NCI-H510A (cell line): ENCODE measurements at places on chromosomes 12 and 14.
A peak's percentile ranks its signal among the peaks of the same experiment; 100 is the strongest.

GRCh38 chr14:24430143-24430681 lies 458 bp downstream of the KHNYN start:
- peak; percentile 73 for DNase-seq

- DNase-seq: no peak
Observed at GRCh38 chr12:98799822-98800221, 154.7 kb downstream of the APAF1 start.

GRCh38 chr12:111748151-111748672 lies 18.5 kb upstream of the ALDH2 start:
- DNase-seq: no peak

- no peak for DNase-seq
Observed at GRCh38 chr14:65045006-65045405, 57.3 kb downstream of the MAX start.

GRCh38 chr12:45310627-45310968 lies 94.7 kb downstream of the ANO6 start:
- no peak for DNase-seq

DNA sequence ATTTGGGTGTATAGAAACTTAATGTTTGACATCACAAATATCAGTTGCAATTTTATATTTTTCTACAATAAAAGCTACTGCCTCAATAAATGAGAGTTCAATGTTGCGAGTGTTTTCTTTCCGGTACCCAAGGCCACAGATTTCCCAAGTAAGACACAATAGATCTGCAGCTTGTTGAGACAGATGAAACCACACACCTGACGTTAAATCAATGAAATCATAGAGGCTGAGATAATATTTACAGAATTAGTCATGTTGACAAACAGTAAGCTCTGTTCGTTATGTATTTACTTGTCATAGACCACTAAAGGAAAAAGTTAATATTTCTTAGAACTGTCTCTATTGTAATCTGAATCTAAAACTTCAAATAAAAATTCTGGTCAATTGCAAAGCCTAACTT lies 49.2 kb upstream of the PTHLH start:
- no peak for DNase-seq

GRCh38 chr14:27881063-27881462 lies 885.5 kb upstream of the FOXG1 start:
- DNase-seq: no peak

DNA sequence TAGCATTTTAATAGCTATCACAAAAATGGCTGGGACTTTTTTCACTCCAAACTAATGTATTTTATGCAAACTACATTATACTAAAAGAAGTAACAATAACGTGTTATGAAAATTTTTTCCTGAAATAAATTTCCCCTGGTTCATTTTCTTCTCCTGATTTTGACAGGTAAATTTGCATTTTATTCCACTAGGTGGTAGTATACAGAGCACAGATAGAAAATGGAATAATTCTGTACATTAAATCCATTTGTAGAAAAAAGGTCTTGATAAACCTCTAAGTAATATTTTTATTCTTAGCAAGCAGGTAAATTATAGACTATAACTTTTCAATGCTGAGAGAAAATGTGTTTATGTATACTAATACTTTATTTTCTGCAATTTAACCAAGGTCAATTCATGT lies 96.5 kb downstream of the BCAT1 start:
- no peak for DNase-seq

DNA sequence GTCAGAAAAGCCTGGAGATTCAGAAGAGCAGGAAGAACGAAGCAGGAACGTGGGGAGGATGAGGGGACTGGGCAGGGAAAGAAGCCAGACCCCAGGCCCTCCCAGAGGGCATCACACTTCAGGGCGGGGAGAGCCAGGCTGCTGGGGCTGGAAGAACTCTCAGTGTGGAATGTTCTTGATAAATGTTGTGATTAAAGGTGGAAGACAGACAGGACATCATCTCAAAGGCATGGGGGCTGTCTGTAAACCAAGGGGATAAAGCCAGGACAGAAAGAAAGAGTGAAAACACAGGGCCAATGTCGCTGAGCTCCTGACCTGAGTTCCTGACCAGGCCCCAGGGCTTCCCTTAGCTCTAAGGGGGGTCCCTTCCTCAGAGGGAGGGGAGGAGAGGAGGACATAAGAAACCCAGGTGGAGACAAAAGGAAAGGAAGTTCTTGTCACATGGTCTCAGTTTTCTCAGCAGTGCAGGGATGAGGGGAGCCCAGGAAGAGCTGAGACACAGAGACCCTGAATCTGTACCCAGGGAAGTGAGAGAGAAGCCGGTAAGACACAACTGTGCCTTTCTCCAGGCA lies 56.3 kb downstream of the SETD3 start:
- DNase-seq: no peak

- no peak for DNase-seq
Observed at GRCh38 chr12:106776897-106777296, 2.4 kb downstream of the RIC8B start.

DNA sequence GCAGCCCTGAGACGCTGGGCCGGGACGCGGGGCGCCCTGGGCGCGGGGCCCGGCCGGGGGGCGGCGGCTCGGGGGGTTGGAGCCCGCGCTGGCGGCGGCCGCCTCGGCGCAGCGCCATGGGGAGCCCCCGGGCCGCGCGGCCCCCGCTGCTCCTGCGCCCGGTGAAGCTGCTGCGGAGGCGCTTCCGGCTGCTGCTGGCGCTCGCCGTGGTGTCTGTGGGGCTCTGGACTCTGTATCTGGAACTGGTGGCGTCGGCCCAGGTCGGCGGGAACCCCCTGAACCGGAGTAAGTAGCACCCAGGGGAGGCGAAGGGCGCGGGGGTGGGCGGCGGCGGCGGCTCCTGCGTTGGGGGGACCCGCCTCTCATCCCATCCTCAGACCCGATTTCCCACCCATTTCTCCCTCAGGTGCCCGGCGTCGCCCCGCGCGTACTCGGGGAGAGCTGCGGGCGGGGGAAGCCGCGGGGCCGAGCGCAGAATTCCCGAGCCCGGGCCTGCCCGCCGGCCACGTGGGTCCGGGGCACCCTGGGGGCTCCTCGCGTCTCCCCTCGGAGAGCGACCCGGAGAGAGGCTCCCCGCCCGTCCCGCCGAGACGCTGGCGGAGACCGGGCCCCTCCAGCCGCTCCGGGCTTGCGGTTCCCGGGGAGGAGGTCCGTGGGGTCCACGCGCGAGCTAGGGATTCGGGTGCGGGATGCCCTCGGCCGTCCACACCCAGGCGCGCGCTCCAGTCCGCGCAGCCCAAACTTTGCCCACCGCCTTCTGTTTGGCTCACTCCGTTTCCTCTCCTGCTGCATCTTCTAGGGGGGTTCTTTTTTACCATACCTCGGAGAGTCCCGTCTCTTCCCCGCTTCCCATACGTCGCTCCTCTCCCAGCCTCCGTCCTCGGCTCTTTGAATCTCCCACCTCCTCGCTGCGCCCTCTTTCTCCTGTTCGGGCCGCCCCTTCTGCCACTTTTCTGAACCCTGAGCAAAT lies 807 bp downstream of the B4GALNT3 start:
- DNase-seq: no peak

DNA sequence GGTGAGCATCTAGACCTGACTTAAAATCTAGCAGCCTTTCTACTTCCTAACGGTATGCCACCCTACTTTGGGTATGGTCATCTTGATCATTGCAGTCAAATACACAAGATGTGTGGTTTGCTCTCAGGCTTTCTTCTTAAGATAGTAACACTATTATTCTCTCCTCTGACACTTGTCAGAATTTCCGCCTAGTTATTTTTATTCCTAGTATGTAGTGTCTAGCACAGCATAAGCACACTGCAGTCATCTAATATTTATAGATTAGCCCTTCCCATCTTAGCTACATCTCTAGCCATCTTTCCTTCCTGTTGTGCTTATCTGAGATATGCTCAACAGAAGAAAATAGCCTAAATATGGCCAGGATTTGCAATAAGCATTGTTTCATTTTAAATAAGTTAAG lies 180.1 kb downstream of the C12orf50 start:
- DNase-seq: no peak

- DNase-seq: no peak
Observed at GRCh38 chr12:42483521-42483790, 106.1 kb downstream of the PRICKLE1 start.

DNA sequence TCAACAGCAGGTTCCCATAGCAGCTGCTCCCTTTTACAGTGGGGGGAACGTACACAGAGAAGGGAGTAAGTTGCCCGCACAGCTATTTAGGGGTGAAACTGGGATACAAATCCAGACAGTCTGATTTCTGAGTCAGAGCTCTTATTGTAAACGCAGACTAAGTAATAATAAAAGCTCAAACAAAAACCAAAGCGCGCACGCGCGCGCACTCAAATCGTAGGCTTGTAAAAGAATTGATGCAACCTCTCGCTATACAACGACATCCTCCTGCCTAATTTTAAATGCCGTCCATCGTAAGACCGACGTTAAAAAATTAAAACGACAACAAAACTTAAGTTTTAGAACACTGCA lies 747 bp upstream of the DACT1 start:
- DNase-seq: no peak

DNA sequence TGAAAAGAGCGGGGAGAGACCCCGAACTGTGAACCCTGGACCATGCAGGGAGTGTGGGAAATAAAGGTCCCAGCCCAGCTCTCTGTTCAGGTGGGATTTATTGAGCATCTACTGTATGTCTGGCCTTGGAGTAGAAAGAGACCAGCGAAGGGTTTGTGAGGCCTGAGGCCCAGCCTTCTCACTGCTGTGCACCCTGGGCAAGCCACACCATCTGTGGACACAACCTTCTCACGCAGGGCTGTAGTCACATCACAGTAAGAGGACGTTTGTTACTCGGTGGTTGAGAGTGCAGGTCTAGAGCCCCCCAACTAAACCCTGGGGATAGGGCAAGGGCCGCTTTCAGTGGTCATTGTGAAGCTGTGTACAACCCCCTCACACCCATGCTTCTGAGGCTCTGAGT lies 18.2 kb downstream of the FAM222A start:
- DNase-seq: no peak

DNA sequence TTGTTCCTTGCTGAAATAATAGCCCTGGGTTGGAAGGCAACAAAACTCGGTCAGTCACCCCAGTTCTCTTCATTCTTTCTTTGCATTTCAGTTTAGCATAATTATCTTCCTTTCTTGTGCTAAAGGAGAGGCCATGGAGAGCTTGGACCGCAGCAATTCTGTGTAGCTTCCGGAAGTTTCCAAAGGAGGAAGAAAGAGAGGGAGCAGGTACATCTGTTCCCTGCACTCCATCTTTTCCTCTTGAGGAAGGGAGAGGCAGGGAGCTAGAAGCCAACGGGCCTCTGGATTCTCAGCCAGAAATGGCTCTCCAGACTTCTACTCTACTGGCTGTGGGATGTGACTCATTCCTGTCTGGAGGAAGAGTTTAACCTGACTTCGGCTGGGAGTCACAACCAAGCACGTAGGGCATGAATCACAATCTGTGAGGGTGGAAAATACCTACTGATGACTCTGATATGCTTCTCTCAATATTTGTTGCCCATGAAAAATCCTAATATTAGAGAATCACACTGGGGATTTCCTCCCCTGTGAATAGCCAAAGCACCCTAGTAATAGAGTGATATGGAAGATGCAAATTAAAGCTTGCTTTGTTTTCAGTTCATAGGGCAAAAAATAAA lies 17.0 kb downstream of the ANO6 start:
- no peak for DNase-seq

GRCh38 chr14:65206078-65206447 lies 103.7 kb upstream of the MAX start:
- no peak for DNase-seq

DNA sequence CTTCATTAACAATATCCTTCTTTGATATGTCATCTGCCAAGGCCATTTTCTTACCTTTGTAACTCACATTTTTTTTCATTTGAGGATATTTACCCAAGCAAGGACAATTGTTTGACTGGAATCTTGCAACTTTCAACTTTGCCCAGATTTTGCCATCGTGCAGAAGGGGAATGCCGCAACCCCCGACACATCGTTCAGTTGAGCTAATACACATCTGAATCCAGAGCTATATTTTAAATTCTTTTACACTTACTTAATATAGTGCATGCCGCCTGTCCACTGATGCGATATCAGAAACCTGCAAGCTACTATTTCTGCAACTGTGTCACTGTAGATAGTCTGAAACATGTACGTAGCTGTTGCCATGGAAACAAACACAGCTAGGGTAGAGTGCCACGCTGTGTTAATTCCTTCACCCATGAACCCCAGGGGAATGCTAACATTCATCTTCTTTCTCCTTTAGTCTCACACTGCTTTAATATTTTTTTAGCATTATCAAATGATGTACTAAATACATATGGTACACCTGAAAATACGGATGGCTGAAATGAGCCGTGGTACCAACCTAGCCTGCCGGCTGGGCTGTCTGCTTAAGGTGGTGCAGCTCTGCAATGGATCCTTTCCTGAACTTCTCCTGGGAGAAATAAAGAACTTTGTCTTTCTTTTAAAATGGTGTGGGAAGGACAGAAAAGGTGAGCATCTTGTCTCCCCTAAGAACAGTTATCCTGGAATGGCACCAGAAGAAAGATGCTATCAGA lies 77.0 kb upstream of the FOXN3 start:
- DNase-seq: no peak

- DNase-seq: no peak
Observed at GRCh38 chr12:88623777-88624548, 43.7 kb upstream of the KITLG start.

DNA sequence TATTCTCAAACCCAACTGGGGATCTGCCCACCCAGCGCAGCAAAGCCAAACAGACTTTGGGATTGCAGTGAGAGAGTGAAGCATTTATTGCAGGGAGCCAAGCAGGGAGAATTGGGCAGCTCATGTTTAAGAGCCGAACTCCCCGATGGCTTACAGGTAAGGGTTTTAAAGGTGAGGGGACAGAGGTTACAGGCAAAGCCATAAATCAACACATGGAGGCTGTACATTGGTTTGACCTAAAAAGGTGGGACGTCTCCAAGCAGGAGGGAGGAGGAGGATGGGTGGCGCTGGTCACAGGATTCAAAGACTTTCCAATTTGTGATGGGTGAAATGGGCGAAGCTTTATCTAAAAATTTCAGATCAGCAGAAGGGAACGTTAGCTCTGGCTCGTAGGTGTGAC lies 18.2 kb downstream of the OAS2 start:
- DNase-seq: no peak

GRCh38 chr14:21088687-21089086 lies 9.8 kb downstream of the ZNF219 start:
- no peak for DNase-seq

GRCh38 chr14:77120771-77121743 lies 20.5 kb downstream of the ZDHHC22 start:
- peak; percentile 38 for DNase-seq
